Body of pancreas (tissue), 4 donors: ENCODE measurements at places on chromosomes 2 and 18. TPM values are rescaled to one million over a fixed set of nuclear protein-coding genes. Genes with fewer than 3 reads are reported as not detected.

DNA sequence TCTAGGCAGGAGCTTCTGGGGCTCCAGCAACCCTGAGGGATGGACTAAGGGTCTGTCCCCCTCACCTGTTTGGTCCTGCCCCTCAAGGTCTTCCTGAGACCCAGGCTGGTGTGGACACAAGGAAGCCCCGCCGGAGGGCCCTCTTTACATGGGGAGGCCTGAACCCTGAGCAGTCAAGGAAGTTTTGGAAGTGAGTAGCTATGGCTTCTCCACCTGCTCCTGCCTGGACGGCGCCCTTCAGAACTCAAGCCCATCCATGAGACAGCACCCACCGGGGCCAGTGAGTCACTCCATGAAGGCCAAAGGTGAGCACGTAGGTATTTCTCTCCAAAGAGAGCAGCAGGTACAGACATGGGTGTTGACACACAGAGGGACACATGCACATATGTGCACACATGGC, 98.2 kb upstream of the CTDP1 start:
- DNase-seq, result peak; percentile 3

DNA sequence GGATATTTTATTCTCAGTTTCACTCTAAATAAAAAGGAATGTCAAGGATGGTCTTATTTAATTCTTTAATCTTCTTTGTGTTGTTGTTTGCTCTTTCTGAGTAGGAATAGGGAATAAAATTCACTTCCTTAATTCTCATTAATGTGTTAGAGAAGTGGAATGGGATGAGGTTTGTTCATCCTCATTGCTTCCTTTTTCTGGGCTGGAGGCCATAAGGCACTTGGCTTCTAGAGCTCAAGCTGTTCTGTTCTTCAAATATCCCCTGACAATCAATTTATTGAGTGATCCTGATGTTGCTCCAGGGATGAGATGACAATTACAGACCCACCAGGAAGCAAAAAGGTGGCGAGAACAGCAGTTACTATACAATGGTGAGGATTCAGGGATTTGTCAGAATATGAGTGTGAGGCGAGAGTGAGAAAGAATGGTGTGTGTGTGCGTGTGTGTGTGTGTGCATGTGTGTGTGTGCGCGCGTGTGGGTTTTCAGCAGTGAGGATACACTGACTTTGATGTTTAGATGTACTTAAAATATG, 557.6 kb upstream of the FANCL start:
- DNase-seq, result no peak

DNA sequence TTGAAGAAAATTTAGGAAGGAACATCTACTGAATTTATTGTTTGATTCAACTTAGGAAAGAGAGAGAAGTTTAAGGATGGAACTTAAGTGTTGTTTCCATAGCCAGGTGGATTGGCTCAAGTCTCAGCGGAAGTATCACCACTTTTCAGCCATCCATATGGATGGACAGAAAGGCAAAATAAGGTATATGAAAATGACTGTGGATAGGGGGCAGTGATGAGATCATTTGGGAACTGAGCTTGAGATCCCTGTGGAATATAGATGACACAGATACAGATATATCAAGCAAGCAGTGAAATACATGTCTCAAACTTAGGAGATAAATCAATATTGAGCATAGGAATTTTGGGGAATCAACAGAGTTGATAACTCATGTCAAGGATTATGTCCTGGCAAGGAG, 1462.7 kb upstream of the NXPH2 start:
- no peak for DNase-seq

GRCh38 chr2:1707771-1708418, 36.4 kb downstream of the PXDN start:
- DNase-seq, result no peak

DNA sequence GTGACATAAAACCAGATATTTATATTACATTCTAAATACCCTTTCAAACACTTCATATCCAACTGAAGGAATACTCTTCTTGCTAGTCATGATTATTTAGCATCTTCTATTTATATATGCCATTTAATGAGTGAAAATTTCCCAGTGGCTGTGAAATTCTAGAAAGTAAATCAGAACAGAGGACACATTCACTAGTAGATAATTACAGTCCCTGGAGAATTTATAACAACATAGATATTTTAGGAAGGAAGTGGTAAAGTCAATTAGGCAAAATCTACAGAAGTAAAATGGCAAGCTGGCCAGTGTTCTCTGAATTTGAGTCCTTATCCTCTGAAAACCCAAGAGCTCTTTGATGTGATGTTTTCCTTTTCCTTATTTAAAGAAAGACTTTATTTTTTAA, 121.8 kb downstream of the PMAIP1 start:
- no peak for DNase-seq

DNA sequence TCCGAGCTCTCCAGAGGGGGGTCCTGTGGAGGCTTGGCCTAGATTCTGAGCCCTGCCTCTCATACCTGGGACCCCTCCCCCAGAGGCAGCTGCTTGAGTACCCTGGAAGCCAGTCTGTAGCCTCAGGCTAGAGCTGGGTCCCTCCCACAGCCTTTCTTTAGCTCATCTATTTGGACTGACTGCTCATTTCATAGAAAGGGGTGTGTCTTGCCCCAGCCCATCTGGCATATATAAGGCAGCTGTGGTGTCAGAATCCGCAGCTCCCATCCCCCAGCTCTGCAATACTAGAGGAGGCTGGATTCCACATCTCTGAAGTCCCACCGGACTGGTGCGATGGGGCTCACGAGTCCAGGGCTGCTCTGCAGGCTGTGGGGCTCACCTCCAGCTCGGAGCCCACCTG, 26.1 kb downstream of the MPHOSPH10 start:
- no peak for DNase-seq

DNA sequence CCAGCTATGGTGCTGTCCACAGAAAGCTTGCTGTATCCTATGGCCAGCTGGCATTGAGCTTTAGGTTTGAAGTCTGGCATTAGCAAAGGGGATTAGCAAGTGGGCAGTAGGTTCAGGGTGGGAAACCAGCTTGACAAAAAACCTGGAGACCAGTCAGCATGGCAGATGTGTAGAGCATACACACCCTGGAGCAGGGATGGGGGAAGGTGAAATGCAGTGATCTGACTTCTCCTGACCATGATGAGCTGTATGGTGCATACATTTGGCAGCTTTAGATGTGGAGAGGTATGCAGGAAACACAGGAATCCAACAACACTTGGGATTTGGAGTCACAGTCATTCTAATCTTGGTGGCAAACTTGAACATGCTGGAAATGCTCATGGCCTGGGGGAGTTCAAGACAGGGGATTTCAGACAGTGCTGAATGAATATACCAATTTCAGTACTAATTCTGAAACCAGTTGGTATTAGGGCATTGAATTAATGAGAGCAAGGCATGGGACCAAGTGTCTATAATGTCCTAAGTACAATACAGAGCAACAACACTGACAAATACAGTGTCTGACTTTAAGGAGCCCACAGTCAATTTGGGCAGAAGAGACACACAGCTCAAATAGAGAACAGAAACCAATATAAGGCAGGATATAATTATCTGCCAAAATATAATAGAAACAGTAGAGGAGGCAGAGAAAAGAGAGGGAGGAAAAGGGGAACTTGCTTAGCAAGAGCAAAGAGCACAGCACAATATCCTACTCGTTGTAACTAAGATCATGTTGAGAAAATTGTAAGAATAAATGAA, 11.8 kb downstream of the ARHGAP15 start:
- no peak for DNase-seq

The AAMP gene
- total RNA-seq, result 114 TPM

GRCh38 chr2:132815516-132815915, 145.5 kb upstream of the LYPD1 start:
- no peak for DNase-seq

DNA sequence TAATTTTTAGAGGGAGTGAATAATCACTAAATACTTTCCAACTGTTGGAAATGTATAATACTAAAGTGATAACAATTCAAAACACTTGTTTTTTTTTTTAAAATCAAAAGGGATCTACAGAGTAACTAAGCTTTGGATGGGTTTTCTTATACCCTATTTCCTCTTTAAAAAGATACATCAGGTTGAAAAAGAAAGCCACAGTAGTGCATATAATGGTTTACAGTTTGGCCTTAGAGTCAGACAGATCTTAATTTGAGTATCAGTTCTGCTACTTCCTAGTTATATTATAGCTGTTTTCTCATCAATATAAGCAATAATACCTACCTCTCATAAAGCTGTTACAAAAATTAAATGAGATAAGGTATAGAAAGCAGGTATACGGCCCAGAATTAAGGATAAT, 28.5 kb downstream of the PSME4 start:
- DNase-seq, result no peak

DNA sequence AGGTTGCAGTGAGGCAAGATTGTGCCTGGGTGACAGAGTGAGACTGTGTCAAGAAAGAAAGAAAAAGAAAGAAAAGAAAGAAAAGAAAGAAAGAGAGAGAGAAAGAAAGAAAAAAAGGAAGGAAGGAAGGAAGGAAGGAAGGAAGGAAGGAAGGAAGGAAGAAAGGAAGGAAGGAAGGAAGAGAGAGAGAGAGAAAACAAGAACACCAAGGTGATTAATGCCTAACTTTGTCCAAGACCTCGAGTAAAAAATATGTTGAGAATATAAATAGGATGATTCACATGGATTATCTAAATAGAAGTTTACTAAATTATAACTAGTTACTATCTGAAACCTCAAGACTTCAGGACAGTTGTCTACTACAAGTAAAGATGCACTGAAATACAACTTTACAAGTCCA, 7.2 kb downstream of the PECR start:
- DNase-seq, result no peak

The RTN4 gene
- 215 TPM for total RNA-seq
